ENCODE measurements at places on chromosomes 13 and 19.

GRCh38 chr13:97300871-97301270, 78.7 kb downstream of the MBNL2 start:
- DNase-seq, result no peak

DNA sequence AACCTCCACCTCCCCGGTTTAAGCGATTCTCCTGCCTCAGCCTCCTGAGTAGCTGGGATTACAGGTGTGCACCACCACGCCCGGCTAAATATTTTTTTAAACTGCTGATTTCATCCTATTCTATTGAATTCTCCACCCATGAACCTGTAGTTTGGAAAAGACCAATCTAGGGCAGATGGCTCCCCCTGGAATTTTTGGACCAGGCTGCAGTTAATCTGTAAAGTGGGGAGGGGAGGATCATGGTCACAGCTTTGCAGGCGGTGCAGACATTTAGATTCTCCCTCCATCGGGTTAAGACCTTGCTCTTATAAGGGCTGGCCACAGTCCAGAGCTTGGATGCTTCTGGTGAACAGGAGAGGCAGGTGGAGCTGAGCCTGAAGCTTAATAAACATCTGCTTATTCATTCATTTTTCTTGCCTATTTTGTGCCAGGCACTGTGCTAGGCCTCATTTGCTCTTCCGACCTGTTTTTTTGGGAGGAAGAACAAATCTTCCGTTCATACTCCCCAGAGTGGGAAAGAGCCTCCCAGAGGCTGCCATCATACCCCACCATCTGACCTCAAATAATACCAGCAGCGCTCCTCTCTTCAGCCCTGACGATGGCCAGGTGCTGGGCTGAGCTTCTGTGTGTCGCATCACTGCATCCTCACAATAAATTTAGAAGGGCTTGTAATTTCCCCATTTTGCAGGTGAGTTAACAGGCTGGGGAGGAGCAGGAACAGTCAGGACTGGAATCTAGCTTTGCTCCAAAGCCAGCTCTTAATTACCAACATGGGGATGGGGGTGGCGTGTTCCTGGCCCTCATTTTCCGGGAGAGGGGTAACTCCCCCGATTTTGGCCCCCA, 902 bp upstream of the CCDC106 start:
- DNase-seq, result no peak

DNA sequence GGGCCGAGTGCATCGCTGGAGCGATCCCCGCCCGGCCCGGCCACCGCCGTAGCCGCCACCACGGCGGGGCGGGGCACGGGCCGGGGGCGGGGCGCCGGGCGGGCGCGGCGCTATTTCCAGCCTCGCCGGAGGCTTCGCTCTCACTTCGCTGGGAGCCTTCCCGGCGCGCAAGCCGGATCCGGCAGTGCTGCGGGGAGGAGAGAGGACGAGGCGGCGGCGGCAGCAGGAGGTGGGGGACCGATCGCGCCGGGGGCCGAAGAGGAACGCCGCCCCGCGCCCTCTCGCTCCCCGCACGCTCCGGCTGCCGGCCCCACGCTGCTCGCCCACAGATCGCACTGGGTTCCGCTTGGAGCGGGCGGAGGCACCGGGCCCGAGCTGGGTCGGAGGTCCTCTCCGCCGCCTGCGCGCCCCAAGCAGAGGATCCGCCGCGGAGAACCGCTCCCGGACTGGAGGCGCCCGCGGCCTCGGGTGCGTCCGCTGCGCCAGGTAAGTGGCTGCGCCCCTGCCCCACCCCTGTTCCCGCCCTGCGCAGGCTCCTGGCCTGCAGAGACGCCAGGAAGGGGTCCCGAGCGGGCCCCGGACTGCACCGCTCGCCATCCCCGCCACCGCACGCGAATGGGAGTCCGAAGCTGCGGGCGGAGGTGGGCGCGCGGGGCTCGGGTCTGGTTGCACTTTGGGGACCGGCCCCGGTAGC, at the start of gene CHST8:
CHST8 (plus strand) TSS at position 143 of the 694 bp plus-strand sequence. CDS start 67,309 bp downstream, outside the sequence.
- no peak for DNase-seq

DNA sequence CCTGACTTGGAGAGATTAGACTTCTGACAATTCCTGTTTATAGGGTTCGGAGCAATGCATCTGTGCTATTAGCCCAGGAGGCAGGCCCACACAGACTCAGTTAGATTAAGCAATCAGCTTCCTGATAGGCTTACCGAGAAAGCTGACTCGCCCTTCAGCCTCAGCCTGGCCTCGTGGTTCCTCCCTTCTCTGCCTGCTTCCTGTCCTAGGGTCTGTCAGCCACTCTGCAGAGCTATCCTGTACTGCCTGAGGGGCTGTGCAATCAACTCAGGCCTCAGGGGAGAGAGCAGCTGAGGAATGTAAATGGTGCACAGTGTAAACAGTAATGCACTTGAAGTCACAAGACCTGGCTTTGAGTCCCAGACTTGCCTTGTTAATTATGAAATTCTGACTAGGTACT, 30.7 kb downstream of the HTR2A start:
- no peak for DNase-seq

DNA sequence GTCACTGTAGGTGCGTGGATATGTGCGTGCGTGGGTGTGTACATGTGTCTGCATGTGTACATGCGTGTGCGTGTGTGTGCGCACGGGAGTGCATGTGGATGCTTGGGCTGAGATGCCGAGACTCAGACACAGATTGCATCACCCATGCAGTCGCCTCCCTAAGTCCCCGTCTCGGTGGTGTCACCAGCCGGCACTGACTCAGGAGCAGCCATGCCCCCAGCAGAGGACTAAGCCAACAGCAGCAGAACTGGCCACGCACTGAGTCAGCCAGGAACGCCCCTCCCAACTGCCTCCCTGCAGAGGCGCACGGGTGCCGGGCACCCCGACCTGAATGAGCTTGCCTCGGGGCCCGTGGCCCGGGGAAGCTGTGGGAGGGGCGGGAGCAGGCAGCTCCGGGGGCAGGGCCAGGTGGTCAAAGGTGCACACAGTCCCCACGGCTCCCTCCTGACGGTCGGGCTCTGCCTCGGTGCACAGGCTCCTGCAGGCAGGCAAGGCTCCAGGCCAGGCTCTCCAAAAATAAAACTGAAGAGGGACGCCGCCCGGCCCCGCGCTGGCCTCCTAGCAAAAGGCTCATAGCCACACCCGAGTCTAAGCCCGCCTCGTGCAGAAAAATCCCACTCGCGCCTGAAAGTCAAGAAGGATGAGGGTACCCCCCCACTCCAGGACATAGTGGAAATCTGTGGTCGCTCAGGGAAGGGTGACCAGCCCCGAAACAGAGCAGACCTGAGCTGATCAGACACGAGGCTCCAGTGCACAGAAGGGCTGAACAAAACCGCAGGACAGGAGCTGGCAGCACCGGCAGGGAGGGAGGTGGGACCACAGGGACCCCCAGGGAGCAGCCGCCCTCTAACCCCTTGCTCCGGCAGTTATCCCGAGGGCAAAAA, 49.2 kb downstream of the GADD45B start:
- DNase-seq, result no peak

- DNase-seq, result no peak
These were observed 429.3 kb downstream of the DIAPH3 start for GRCh38 chr13:59734393-59734792.

DNA sequence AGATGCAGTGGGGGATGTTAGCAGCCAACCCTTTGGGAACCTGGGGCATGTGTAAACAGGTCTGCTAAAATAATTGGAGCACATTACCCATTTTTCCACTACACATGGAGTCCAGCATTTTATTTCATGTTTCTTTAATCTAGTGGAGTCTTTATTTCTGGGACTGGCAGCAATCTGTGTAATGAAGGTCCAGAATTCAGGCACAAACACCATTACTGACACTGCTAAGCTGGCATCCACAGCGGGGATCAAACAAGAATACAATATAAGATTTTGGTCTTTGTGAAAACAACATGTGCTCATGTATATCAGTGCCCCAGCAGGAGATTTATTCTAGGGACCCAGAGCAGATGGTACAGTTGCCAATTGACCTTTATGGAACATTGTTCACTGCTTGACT, 1587.0 kb upstream of the PRR20A start:
- no peak for DNase-seq

GRCh38 chr19:501646-502045, 5.4 kb downstream of the MADCAM1 start:
- DNase-seq, result no peak

- no peak for DNase-seq
These were observed 609 bp upstream of the ZSCAN18 start for GRCh38 chr19:58098682-58098998.

- no peak for DNase-seq
These were observed 86.9 kb downstream of the FGF9 start for GRCh38 chr13:21757763-21758162.

- DNase-seq, result no peak
These were observed 57.0 kb downstream of the PCDH20 start for GRCh38 chr13:61358599-61358998.

GRCh38 chr13:46166947-46167610, 14.9 kb downstream of the LCP1 start:
- DNase-seq, result no peak

DNA sequence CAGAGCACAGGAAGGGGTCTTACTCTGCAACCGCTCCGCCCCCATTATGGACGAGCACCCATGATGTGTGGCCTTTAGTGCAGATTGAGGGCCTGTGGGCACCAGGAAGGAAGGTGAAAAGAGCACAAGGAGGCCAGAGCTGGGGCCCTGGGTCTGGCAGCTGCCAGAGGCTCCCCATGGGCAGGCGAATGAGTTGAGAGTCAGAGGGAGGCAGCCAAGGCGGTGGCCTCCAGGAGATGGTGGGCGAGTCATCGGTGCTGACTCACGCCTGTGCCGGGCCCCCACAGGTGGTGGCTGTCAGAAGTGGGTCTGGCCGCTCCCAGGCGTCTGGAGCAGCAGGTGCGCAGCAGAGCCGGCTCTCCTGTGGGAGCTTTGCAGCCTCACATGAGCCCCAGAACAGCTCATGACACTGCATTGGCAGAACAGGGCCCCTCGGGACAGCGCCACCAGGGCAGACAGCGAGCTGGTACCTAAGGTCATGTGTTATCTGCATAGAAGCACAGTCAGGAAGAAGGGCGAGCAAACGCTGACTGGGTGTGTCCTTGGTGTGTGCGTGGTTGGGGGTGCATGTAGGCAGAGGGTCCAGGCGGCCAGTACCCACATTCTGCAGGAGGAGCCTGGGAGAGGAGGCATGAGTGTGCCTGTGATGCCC, 68.8 kb downstream of the CHST8 start:
- DNase-seq, result no peak

All from activated T-cell treated with anti-CD3 and anti-CD28 coated beads, Interleukin-2, amount 50 U/mL, for 4 hours (primary cell).